ENCODE measurements at places on chromosomes 2 and 18.

DNA sequence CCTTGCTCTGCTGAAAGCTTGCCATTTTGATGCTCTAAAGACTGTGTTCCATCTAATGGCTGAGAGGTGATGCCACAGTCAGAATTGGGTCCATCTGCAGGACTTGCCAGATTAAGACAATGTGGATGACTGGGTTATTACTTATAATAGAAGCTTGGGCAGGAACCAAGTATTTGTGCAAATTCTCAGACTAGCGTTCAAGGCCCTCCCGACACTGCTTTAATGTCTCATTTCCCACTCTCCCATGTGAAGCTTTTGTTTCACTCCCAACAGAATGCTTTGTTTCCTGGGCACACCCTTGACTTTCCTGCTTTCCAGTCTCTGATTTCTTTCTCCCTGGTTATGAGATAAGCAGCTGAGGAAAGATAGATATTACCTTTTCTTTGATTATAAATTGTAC, 215.8 kb downstream of the KCNS3 start:
- no peak for DNase-seq

DNA sequence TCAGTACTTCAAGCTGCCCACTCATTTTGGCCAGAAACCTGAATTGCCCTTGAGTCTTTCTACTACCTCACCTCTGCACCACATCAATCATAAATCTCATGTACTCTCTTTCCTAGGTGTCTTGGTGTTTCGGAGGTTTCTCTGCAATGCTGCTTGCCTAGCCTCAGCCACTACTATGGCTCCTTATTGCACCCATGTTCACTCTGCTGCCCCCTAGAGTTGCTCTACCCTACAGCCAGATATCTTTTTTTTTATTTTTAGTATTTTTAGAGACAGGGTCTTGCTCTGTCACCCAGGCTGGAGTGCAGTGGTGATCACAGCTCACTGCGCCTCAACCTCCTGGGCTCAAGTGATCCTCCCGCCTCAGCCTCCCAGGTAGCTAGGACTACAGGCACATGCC, 413.0 kb downstream of the PTPRM start:
- no peak for DNase-seq

GRCh38 chr2:47595687-47596086, 187.3 kb upstream of the MSH6 start:
- DNase-seq = no peak

DNA sequence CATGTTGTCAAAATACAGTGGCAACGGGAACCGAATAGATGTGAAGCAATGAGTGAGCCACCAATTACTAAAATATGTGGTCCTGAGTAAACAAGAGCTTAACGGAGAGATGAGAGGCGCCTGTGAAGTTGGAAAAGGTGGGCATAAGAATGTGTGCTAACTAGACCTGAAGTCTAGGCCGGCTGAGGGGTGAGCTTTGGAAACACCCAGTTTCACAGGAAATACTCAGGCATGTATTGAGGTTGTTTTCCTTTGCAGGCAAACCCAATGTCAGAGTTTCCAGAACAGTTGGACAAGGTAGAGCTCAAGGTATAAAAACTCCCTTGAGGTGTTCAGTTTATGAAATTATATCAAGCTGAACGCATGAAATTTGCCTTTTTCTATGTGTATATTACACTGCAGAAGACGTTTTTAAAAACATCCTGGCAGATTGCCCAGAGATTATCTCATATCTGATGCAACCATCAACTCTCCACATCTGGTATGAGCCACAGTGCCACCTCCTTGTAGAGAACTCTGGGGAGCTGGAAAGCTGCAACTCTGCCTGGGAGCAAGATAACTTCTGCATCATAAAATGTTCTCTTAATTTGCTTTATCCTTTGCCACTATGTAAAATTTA, 3.9 kb upstream of the WDSUB1 start:
- DNase-seq = no peak

GRCh38 chr2:25561136-25561850, 112.1 kb downstream of the DTNB start:
- DNase-seq = no peak

- DNase-seq = no peak
Measured at GRCh38 chr2:205032093-205032551, 486.8 kb downstream of the PARD3B start.

GRCh38 chr2:170229744-170230143, 51.8 kb downstream of the MYO3B start:
- DNase-seq = no peak

DNA sequence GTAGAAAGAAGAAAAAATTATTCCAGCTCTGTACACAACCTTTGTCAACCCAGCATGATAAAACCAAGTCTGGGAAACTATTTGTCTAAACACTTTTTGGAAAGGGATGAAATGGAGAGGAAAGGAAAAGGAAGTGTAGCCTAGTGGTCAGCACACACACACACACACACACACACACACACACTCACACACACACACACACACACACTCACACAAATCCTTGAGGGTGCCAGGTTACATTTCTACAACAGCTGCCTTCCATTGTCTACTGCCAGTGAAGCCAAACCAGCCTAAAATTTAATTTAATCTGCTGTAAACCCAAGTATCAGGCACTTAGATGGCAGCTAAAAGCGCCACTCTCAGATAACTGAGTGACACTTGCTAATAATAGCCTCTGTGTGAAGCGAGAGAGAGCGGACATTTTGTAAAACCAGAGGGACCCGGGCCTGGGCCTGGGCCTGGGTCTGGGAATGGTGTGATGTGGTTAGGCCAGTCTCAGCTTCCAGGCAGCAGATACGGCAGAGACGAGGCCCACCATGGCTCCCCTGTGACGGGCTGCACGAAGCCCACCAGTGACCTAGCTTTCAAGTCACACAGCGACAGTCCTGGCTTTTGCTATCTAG, 32.4 kb downstream of the BCL11A start:
- no peak for DNase-seq
